ENCODE measurements at places on chromosomes 3 and 15.

GRCh38 chr3:126961791-126962461, 21.0 kb upstream of the PLXNA1 start:
- no peak for DNase-seq

DNA sequence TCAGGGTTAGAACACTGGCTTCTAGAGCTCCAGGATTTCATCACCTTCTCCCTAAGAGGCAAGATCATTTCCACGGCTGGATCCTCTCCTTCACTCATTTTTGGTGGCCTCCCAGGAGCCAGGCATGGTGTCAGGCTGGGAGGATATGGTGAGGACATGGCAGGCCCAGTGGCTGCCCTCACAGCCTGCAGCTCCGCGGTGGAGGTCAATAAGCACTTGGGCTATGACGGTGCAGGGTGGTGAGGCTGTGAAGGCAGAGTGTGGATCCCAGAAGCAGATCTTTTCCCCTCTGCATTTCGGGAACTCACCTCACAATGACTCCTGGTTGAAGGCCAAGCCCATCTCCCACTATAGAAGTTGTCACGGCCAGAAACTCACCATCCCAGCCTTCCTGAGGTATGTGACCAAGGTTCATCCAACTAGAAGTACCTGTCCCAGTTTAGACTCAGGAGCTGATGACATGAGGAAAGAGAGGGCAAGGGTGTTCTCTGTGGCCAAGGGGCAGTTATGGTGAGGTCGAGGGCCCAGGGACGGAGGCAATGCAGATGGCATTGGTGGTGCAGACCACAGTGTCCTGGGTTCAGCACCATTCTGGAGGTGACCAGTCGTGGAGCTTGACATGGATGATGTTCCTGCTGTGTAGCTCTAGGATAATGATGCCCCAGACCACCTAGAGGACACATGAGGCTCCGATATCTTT, 100.1 kb upstream of the SMAD3 start:
- no peak for DNase-seq

DNA sequence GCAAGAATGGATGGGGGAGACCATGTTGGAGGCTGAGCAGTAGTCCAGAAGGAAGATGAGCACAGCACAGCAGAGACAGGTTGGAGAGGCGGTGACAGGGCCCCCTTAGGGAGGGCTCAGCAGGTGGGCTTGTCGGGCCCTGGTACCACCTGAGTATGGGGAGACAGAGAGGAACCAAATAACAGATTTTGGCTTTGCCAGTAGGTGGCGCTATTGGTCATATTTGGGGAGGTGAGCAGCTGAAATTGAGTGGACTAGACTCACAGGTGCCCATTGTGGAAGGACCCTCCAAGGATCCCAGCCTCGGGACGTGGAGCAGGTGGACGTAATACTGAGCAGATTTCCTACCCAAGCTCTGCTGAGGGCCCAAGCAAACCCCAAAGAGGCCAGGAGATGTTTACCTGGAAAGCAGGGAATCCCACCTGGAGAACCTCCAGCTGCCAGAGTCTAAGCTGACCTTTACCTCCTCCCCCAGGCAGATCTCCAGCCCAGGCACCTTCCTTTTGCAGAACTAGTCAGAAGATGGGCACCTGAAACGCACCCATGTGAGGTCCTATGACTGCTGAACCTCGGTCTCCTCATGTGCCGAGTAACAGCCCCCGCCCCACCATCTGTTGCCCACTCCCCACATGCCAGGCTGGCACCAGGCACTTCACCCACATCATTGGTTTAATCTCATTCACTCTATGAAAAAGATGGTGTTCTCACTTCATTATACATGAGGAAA, 24.6 kb upstream of the CORO2B start:
- peak; percentile 77 for DNase-seq

- DNase-seq: no peak
Measured at GRCh38 chr3:38707730-38708129, 58.2 kb upstream of the SCN5A start.

GRCh38 chr3:139764069-139764905, 86.5 kb upstream of the NMNAT3 start:
- no peak for DNase-seq

DNA sequence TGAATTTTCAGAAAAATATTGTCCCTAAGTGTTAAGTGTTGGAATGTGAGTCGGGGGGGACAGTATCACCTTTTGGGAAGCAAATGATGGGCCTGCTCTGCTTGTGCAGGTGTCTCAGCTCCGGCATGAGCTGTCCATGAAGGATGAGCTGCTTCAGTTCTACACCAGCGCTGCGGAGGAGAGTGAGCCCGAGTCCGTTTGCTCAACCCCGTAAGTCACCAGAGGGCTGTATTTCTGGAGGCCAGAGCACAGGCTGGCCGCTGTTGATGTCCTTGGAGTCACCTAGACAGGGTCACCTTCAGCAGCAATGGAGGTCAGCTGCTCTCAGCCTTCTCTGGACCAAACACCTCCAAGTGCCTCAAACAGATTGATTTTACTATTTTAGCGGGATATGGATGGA, 78.0 kb downstream of the CCK start:
- DNase-seq: no peak

DNA sequence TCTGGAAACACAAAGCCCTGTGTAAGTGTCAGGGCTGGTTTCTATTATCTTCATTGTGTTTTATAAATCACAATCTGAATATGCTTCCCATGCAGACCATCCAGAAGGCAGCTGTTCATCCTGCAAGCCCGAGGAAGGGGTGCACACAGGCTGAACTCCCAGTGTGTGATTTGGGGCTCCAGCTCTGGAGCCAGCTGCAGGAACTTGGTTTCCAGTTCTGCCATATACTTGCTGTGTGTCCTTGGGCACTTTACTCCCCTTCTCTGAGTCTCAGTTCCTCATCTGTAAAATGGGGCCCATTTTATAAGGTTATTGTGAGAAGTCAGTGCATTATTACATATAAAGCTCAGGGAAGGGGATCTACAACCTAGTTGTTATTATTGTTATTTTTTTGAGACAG, 22.6 kb downstream of the CYP8B1 start:
- DNase-seq: no peak

DNA sequence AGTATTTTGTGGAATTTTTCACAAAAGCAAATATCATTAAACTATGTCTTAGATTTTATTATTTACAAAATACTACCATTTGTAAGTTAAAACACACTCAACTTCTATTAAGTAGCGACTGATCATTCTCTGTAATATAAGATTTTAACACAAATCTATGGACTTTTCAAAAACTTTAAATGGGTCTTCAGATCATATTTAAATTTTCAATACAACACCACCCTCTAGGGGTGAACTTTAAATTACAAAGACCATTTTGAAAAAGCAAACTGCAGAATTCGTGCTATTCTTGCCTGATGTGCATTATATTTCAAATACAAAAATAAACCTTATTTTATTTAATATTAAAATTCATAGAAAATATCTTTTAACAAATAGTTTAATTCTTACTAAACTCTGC, 8.2 kb upstream of the VGLL4 start:
- no peak for DNase-seq

DNA sequence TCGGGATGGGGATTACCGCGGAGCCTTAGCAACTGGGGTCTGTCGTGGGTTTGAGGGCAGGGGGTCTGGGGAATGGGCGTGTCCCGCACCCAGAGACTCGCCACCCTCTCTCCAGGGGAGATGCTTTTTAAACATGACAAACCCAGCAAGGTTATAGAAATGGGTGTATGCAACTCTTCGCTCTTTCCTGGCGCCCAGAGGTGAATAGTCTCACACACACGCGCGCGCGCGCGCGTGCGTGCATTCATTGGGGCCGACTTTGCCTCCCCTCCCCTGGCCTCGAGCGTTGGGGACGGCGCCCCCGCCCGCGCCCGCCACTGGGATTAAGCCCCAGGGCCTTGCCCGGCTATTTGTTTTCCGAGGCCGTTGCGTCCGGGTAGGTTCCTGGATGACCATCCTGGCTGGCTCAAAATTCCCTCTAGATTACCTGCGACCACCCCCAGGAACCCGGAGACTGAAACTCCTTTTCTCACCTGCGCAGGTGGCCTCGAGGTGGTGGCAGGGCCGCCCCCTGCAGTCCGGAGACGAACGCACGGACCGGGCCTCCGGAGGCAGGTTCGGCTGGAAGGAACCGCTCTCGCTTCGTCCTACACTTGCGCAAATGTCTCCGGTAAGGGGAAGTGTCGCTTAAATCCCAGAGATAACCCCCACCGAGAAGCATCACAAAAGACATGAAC, 777 bp downstream of the GPR160 start:
- DNase-seq: peak; percentile 13

GRCh38 chr15:70178335-70179084, 80.8 kb upstream of the TLE3 start:
- DNase-seq: no peak

DNA sequence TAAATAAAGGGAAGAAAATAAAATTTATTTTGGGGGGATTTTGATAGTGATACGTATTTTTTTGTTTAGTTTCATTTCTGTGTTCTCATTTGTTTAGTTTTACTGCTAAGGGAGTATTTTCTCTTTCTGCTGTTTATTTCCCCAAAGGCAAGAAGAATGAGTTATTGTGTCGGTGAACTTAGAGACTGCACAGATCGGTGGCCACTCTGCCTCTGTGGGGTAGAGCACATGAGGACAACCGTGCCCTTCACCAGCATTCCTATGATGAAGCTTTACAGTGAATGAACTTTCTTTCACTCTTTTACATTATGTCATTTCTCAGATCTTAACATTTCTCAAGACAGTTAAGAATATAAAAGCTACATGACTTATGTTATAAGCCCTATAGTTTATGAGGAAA, 214.4 kb downstream of the OCA2 start:
- DNase-seq: no peak

DNA sequence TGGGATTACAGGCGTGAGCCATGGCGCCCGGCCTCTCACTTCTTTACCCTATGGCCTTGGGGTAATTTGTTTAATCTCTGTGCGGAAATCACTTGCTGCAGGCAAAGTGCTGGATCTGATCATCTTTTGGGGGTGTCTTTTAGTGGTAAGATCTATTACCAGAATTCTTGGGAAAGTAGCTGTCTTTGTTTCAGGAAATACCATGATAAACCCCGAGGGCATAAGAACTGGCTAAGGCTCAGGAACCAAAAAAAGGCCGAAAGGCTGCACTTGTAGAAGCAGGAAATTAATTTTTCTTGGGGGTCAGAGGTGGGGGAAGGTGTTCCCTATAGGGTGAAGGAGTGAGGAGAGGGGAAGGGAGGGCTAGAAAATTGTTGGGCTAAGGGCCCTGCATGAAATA, 22.7 kb upstream of the IGF2BP2 start:
- DNase-seq: no peak

DNA sequence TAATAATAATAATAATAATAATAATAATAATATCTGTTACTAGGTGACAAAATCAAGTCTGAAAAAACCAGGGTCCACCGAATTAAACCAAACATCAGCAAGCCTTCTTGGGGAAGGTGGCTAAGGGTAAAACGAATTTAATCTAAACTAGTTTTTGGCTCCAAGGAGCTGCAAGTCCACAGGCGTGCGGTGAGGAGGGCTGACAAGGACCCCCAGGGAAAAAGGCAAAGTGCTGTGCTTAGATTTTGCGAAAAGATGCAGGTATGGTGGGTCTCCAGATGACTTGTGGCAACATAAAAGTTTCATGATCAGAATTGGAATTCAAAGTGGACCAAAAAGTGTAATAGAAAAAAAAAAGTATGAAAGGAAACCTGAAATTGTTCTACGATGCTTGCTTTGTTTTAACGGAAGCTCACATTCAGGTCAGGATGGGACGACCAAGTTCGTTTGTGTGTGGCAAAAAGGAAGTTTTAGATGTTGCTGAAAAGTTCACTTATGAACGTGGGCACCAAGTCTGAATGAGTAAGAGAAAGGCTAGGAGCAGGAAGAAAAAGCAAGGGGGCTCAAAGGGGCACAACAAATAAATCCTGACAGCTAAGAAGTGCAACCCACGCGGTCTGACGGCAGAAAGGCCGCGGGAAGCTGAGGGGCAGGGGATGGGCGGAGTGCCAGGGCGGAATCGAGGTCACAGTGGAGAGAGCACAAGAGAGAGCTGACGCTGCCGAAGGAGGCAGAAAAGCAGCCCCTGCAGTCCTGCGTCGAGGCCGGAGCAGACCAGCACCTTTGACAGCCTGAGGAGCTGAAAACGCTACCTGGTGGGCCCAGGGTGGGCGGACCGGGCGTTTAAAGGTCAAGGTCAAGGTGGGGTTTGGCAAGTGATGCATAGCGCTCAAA, 1.1 kb downstream of the WDR82 start:
- DNase-seq: peak; percentile 79

DNA sequence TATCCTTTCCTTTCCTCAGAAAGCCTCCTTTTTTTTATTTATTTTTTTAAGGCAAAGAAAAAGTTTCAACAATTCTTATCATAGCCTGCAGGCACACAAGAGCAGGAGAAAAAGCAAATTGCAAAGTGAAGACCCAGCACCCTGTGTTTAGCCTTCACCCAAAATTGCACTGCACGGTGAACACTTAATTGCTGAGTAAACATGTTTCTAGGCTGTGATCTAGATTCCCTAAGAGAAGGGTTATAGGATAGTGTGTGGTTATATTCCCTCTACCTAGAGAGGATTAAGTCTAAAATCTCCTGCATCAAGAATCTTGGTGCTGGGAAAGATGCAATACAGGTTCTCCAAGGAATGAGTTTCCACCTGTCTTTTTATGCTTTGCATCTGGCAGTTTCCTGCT, 70.2 kb upstream of the BFSP2 start:
- DNase-seq: no peak

DNA sequence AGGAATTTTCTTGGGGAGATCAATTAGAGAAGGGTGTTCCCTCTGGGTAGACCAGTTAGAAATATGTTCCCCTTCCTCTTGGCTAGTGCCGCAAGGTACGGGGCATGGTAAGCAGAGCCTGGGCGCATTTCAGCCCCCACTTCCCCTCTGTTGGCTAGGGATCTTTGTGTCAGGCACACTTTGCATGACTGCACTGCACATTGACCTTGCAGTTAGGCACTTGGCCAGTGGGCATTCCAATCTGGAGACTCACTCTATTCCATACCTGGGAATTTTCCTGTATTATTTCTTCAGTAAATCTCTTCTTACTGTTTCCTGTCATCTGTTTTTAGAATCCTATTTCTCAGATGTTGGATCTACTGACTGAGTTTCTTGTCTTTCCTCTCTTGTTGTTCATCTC, 30.0 kb upstream of the CACNA1D start:
- no peak for DNase-seq

DNA sequence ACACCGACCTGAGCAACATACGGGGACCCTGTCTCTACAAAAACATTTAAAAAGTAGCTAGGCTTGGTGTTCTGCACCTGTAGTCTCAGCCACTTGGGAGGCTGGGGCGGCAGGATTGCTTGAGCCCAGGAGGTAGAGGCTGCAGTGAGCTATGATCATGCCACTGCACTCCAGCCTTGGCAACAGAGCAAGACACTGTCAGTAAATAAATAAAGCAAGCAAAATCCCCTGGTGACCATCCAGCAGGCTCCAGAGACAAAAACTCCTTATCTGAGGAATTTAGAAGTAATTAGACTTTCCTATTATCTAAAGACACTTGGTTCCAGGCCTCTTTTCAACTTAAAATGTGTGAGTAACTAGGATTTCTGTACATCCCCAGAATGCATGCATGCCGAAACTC, 29.5 kb upstream of the ZNF774 start:
- DNase-seq: no peak

GRCh38 chr15:65189102-65189740, 4.1 kb upstream of the CLPX start:
- DNase-seq: peak; percentile 16
